ENCODE measurements at places on chromosomes 3 and 15. TPM values are rescaled to one million over a fixed set of nuclear protein-coding genes. Genes with fewer than 3 reads are reported as not detected.
A peak's percentile ranks its signal among the peaks of the same experiment; 100 is the strongest.

Gene GNB5
- 33.7 TPM for total RNA-seq

DNA sequence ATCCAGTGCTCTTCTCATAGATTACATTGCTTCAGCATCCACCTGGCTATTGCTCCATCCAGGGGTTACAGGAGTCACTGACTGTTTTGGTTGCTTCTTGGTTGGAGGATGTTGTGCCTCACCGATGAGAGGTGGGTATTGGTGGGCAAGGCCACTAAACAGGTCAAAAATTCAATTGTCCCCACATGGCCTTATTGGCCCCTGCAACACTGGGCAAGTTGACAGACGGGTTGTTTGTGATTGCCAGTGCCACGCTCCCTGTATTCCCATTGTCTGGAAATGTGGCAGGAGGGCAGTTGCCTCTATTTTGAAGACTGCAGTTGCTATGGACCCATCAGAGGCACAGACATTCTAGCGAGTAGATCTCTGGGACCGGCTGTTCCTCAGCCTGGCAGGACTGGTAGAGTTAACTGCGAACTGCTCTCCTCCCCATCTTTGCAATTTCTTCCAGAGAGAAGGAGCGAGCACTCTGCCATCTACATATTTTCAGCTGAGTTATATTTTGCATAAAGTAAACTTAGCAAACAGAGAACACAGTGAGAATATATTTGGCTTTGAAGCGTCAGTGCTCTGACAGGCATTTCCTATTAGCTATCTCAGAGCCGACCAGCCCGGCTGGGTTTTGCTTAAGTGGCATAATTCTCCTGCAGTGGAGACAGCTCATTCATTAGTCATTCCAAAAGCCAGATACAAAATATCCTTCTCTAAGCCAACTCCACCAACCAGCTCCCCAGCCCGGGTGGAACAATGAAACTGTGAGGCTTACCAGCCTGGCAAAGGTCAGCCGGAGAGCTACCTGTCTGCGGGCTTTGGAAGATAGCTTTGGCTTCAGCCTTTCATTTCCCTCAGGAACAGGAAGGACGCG is 26.0 kb upstream of the MAGEF1 start:
- peak; percentile 77 for DNase-seq

DNA sequence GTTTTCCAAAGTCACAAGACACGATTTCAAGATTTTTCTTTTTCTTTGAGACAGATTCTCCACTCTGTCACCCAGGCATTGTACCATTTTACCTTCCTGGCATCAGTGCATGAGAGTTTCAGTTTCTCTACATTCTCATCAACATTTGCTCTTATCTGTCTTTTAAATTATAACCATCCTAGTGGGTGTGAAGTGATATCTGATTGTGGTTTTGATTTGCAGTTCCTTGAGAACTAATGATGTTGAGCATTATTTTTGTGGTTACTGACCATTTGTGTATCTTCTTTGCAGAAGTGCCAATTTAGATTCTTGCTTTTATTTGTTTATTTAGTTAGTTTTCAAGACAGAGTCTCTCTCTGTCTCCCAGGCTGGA is 41.2 kb downstream of the ADIPOQ start:
- DNase-seq = no peak

DNA sequence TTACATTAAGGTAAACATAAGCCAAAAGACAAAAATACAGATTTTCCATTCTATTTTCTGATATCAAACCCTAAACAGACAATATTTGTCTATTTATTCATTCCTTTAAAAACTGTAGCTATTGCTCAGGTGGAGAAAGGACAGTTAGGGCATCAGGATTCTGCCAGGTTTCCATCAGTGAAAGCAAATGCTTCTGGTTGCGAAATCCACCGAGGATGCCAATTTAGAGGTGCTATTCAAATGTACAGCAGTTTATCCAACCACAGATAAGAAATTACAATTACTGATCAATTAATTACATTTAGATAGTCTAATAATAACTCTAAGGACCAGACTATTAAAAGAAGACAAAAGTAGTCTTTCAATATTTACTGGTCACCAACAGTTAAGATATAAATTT is 3.9 kb downstream of the TOMM70 start:
- peak; percentile 54 for DNase-seq

DNA sequence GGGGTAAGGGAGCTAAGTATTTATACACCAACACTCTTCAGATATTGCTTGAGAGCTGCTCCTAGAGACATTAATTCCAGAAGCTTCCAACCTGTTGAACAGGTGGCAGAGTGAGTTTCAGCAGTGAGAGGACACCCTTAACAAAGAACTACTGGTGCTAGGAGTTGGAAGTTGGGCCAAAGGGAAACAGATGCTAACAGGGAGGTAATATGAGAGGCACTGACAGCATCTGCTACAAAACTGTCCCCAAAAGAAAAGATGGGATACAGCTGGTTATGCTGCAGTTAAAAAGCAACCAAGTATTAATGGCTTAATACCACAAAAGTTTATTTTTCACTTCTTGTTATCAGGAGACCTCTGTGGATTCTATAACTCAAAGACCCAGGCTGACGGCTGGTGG is 104.5 kb upstream of the SATB1 start:
- DNase-seq = no peak

Gene SLC22A13
- total RNA-seq = 1.9 TPM

All from MCF 10A (cell line).